Stimulated activated CD8-positive, alpha-beta memory T cell treated with anti-CD3 and anti-CD28 coated beads, Interleukin-15, amount 100 ng/mL, for 24 hours (primary cell): ENCODE measurements at places on chromosomes 6 and 20.

- no peak for DNase-seq
These were observed 118.5 kb downstream of the SNX5 start for GRCh38 chr20:17849901-17850683.

DNA sequence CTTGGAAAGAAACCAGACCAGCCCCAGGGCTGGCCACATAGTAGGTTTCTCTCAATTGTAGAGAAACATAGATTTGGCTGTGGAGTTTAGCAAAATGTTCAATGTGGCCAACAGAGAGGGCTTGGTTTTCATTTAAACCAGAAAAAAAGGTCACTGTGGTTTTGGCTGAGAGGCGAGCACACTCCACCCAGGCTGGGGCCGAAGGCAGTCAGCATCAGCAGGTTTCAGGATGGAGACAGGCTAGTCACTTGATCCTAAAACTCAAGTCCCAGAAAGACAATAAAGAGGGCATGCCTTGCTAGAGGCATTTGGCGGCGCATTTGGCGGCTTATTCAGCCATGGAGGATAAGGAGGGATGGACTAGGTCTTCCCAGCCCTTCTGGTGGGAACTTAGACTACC is 73.1 kb downstream of the PRND start:
- no peak for DNase-seq

- DNase-seq, result no peak
These were observed 6.2 kb downstream of the ENPP1 start for GRCh38 chr6:131813991-131814390.

DNA sequence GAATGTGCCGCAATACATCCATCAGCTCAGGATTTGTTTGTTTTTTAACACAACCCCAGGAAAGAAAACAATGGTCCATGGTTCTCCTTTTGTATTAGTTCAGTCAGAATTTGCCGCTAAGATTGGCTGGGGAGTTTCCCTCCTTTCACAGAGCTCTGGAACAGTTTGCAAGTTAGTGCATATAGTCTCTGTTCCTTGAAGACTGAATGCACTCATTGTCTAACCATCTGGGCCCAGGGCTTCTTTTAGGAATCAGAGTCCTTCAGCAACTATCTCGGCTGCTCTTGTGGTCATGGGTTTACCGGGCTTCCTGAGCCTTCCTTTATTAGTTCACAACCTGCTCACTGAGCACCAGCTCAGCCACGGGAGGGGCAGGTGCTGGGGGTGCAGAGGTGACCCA is 121.3 kb downstream of the SLC23A2 start:
- DNase-seq, result no peak

DNA sequence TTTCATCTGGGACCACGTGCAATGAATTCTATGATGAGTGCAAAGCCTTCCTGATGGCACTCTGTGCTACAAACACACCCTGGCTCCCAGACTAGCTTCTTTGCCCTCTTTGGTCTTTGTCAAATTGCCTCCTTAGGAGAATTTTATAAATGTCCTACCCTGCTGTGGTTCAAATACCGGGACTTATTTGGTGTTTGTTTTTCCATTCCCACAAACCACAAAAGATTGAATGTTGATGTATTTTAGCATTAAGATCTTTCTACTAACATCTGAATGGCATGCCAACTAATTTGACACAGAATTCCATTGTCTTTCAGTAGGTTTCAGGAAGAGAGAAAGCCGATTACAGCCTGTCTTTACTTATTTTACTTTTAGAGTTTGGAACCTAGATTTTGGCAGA is 424.2 kb upstream of the SLC35B3 start:
- no peak for DNase-seq

GRCh38 chr6:145092554-145092953 is 642.8 kb downstream of the EPM2A start:
- no peak for DNase-seq

DNA sequence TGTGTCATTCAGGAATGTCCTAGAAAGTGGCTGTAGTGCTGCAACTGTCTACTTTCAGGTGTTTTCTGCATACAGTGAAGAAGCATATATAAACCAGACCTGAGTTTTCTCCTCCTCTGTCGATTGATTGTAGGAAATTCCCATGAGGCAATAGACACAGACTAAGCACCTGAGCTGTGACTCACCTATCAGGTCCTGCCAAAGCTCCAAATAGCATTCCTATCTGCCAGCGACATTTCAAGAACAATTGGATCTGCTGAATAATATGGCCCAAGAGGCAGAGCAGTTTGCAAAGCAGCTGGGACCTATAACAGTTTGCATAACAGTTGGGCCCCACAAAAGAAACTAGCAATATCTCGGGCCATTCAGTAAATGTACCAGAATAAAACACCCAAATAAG is 360.4 kb downstream of the HAO1 start:
- no peak for DNase-seq

DNA sequence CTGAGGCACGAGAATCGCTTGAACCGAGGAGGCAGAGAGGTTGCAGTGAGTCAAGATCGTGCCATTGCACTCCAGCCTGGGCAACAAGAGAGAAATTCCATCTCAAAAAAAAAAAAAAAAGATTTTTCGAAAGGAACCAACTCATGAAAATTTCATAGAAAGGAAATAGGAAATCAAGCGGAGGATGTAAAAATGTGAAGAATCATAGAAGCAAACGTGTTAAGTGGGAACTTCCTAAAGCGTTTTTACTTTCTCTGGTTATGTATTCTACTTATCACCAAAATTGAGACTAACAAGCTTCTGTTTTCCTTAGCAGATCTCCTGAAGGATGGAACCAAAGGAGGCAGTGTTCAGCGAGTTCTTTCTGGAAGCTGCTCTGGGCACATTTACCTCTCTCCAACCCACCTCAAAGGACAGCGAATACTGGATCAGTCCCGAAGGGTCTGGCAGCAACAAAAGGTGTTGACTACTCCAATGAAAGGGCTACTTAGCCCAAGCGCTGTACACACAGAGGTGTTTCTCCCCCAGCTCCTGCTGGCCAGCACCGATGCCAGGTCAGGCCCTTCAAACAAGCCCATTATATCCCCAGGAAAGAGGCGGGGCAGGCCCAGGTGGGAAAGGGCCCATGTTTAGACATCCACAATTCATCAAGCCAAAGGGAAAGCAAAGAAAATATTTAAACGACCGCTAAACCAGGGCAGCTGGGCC is 327.5 kb upstream of the JARID2 start:
- no peak for DNase-seq

- DNase-seq, result no peak
These were observed 1.1 kb upstream of the BEND3 start for GRCh38 chr6:107116328-107116892.

- DNase-seq, result no peak
These were observed 8.0 kb downstream of the MYLIP start for GRCh38 chr6:16136621-16137450.

- no peak for DNase-seq
These were observed 359.4 kb downstream of the EPHA7 start for GRCh38 chr6:93059911-93060310.

DNA sequence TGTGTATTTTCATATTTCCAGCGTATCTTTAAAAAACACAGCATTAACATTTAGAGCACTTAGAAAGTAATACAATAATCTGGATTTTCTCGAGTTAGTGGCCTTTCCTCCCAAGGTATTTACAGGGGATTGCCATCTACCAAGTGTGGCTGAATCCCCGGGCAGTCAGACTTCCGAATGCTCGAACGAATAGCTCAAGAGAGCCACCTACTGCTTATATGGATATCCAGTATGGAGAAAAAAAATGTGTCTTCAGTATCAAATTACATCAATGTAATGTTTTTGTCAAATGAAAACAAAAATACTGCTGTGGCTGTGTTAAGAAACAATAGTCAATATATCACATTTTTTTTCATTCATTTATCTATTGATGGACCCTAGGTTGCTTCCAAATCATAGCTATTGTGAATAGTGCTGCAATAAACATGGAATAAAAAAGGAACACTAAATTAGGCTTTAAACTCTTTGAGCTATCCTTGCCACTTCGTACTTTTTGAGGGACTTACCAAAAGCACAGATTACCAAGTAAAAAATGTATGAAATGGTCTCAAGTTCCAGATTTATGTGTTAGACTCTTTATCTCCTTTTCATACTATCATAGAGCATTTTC is 654.5 kb upstream of the PTCHD4 start:
- DNase-seq, result no peak

DNA sequence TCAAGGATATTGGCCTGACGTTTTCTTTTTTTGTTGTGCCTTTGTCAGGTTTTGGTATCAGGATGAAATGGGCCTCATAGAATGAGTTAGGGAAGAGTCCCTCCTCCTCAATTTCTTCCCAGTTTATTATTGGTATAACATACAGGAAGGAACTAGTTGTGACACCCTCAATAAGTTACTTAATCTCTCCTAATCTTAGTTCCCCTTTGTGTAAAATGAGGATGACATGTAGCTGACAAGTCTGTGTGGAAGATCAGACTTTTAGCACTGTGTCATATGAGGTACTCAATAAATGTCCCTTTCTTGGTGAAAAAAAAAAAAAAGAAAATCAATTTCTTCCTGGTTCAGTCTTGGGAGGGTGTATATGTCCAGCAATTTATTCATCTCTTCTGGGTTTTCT is 155.8 kb downstream of the PDE7B start:
- no peak for DNase-seq

GRCh38 chr6:74093361-74093760 is 397.4 kb downstream of the CD109 start:
- DNase-seq, result no peak

- DNase-seq, result no peak
These were observed 22.6 kb upstream of the XRN2 start for GRCh38 chr20:21280522-21281016.

GRCh38 chr20:60993433-60994044 is 258.5 kb upstream of the CDH4 start:
- DNase-seq, result no peak

- no peak for DNase-seq
These were observed 25.5 kb upstream of the SSTR4 start for GRCh38 chr20:23009636-23010035.

DNA sequence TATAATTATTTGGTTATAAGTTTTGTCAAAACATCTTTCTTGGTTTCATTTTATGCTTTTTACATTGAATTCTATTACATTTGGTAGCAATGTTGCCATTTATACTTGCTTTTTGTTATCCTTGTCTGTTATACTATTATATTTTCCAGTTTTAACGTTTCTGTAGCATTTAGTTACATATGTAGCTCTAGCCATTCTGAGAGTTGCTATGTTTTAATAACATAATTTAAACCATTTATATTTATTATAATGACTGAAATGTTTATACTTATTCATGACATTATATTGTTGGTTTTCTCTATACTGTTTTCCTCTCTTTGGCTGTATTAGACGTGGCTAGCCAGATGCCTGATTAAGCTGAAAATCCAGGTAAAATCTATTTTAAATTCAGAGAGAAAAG is 252.0 kb upstream of the FLRT3 start:
- no peak for DNase-seq

DNA sequence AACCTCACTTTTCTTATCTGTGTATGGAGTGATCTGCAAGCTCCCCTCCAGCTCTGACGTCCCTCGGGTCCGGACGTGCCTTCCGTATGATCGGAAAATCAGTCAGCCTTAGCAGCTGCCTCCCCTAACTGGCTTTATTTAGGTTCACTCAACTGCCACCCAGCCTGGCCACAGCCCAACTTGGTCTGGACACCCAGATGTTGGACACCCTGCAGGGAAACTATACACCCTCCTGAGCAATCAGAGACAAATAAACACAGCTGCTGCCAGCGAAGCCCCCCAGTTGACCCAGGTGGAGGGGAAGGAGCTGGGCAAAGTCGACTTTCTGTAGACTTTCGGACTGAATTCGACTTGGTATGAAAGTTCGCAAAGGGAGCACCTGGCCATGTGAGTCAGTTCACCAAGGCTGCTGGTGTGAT is 28.9 kb downstream of the TBC1D7 start:
- DNase-seq, result no peak

GRCh38 chr20:20664795-20665589 is 47.5 kb downstream of the RALGAPA2 start:
- no peak for DNase-seq

- DNase-seq, result no peak
These were observed 15.8 kb upstream of the FAM8A1 start for GRCh38 chr6:17584241-17584803.

DNA sequence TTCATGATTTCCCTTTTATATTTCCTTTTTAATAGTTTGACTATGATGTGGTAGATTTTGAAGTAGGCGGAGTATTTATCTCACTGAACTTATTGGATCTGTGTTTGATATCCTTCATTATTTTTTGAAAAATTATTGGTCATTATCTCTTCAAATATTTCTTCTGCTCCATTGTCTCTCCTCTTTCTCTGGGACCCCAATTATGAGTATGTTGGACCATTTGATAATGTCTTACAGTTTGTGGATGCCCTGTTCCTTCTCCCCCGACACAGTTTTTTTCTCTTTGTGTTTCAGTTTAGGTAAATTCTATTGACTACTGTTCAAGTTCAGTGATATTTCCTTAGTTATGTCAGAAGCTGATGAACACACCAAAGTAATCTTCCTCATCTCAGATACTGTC is 49.4 kb upstream of the COL10A1 start:
- DNase-seq, result no peak

DNA sequence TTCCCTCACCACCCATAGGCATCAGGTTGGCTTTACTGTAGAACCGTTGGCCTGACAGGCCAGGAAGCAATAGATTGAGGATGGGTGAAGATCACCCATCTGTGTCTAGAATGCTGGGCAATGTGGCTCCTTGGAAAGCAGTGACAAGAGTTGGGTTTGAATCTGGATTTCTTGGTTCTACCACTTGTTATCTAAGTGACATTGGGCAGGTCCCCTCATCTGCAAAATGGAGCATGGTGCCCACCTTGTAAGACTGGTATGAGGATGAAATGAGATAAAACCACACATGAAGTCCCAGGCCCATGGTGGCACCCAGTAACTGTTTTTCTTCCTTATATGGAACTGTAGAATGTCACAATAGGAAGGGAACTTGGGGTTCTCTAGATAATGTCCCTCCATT is 22.6 kb upstream of the SIRPB2 start:
- DNase-seq, result no peak

DNA sequence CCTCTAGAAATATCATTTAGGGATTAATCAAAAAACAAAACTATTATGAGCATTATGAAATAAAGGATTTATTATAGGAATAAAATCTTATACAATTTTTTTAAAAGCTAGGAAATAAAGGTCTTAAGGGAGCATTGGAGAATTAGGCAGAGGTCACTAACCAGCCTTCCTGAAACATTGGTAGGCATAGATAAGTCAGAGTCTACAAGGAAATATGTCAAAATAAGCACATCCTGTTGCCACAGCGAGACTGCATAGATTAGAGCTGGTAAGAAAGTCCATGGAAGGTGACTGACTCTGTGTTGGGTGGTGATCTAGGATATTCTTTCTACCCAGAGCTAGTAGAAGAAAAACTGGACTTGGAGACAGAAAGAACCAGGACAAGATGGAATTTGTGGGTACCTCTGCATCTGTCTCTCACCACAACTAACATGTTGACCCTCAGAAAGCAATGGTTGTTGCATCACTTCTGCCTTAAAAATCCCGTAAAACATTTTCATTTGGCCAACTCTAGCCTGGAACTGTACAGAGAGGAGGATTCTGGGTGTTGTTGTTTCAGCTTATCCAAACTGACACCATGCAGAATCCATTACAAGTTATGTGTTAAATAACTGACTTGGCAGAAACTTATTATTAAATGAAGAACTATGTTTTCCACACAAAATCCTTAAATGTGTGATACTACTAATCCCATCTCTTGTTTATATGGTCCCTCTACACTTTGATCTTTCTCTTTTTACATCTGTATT is 77.1 kb downstream of the FBXO5 start:
- DNase-seq, result no peak

GRCh38 chr20:11626551-11626950 is 291.1 kb upstream of the BTBD3 start:
- DNase-seq, result no peak
